ENCODE measurements at places on chromosomes 5 and 9. TPM values are rescaled to one million over a fixed set of nuclear protein-coding genes. Genes with fewer than 3 reads are reported as not detected.

- H3K27ac ChIP-seq = no peak overlapping the region
- no peaks in the 10 kb centered on the region for H3K27me3 ChIP-seq
- no peak overlapping the region for H3K4me3 ChIP-seq
- H3K36me3 ChIP-seq = no peaks in the 10 kb centered on the region
- H3K4me1 ChIP-seq = no peaks in the 10 kb centered on the region
These were observed 68.8 kb upstream of the SSBP2 start for GRCh38 chr5:81819556-81820317.

DNA sequence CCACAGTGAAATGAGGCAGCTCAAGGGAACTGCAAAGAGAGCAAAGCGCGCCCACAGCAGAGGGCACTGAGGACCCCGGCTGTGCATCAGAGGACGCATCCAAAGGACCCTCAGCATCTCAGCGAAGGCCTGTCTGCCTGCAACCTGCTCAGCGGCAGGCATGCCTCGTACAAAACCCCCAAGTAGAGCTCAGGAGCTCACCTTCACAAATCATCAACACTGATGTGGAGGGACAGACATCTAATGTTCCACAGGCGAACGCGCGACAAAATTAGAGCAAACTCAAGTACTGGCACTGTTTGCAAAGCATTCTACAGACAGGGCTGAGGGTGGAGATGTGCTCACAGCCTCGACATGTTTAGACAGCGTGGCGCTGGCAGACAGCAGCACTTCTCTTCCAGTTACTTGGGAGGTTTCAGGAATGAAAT lies 81.0 kb downstream of the DCP2 start:
- DNase-seq = no peak
- H3K27me3 ChIP-seq = no peaks in the 10 kb centered on the region
- no peak overlapping the region for H3K27ac ChIP-seq
- H3K4me3 ChIP-seq = no peak overlapping the region

Gene SLC36A2
- total RNA-seq = 0.47 TPM

Gene HSD17B4
- 66.1 TPM for total RNA-seq

Gene CBY3
- total RNA-seq = 6.4 TPM

Gene PAX5
- 1.9 TPM for total RNA-seq

DNA sequence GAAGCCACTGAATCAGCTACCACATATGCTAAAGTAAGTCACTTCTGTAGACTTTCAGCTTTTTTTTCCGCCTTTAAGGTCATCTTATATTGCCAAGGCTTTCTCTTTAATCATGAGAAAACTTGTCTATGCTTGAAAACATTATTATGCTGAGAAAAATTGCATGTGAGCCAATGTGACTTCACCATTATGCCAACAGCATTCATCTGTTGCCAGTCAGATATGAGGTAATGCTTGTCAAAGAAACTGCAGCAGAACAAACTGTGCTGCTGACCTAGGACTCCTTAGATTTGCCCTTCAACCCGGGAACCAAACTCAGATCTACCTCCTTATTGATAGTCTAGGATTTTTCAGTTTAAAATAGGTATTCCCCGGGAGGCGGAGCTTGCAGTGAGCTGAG lies 34.3 kb downstream of the SLC44A1 start:
- H3K27me3 ChIP-seq = no peaks in the 10 kb centered on the region
- no peak overlapping the region for H3K4me3 ChIP-seq
- H3K36me3 ChIP-seq = no peaks in the 10 kb centered on the region

- no peak for DNase-seq
- no peak overlapping the region for H3K27ac ChIP-seq
- H3K4me3 ChIP-seq = no peak overlapping the region
- H3K36me3 ChIP-seq = no peaks in the 10 kb centered on the region
- no peaks in the 10 kb centered on the region for H3K4me1 ChIP-seq
These were observed 48.5 kb downstream of the GDNF start for GRCh38 chr5:37791321-37791720.

DNA sequence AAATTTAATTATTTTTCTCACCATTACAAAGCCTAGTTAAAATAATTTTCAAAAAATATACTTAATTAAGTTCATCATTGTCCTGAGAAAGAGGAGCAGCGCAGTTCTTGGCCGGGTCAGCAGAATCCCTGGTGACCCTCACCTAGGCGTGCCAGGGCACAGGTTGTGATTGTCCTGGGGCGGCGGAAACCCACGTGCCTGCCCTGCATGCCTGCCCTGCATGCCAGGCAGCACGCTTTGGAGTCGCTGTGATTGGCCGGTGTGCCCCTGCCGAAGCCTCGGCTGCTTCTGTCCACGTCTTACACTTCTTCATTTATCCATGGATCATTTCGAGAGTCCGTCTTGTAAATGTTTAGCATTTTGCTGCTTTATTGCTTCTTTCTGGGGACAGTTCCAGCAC lies 25.6 kb downstream of the SLC12A2 start:
- no peaks in the 10 kb centered on the region for H3K36me3 ChIP-seq
- no peak overlapping the region for H3K4me3 ChIP-seq
- no peaks in the 10 kb centered on the region for H3K27me3 ChIP-seq
- no peaks in the 10 kb centered on the region for H3K4me1 ChIP-seq
- H3K27ac ChIP-seq = no peak overlapping the region
- no peak for DNase-seq

GRCh38 chr9:120161776-120162175 lies 418.2 kb downstream of the CDK5RAP2 start:
- DNase-seq = no peak
- H3K27me3 ChIP-seq = no peaks in the 10 kb centered on the region
- no peak overlapping the region for H3K4me3 ChIP-seq
- no peak overlapping the region for H3K27ac ChIP-seq

- no peak overlapping the region for H3K27ac ChIP-seq
- no peak for DNase-seq
- no peaks in the 10 kb centered on the region for H3K36me3 ChIP-seq
- H3K27me3 ChIP-seq = no peaks in the 10 kb centered on the region
- no peaks in the 10 kb centered on the region for H3K4me1 ChIP-seq
These were observed 205.5 kb downstream of the TMC1 start for GRCh38 chr9:72726947-72727346.

GRCh38 chr9:82410306-82410705 lies 421.7 kb downstream of the SPATA31D1 start:
- no peak for DNase-seq
- H3K36me3 ChIP-seq = no peaks in the 10 kb centered on the region
- H3K27ac ChIP-seq = no peak overlapping the region
- no peak overlapping the region for H3K4me3 ChIP-seq

Gene SYNPO
- total RNA-seq = 53.2 TPM

Gene SLC22A4
- 2.3 TPM for total RNA-seq

DNA sequence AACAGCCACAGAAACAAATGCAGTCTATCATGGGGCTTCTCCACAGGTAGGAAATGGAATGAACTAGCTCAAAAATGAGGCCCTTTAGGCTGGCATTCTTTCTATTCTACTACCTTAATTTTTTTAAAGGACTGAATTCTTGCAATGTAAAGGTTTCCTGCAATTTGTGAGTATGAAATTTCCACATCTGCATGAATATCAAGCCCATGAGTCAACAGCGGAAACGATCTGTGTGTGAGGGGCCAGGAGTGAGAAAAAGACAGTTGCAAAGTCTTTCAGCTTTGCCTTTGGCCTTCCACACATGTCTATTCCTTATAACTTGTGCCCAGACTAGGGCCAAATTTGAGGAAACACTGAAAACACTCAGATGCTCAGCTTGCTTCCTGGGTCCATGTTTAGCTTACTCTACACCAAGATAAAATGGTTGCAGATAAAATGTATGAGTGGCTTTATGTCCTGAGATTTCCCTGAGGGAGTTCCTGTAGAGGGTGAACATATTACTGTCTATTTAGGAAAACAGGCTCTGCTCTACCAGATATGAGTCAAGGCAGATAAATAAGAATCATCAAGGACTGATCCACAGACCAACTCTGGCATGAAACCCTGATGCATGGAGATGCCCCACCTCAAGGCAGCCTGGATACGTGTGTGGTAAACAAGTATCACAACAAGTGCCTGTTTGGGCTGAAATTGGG lies 46.5 kb downstream of the RETREG1 start:
- no peak for DNase-seq
- no peaks in the 10 kb centered on the region for H3K36me3 ChIP-seq
- no peaks in the 10 kb centered on the region for H3K4me1 ChIP-seq
- H3K4me3 ChIP-seq = no peak overlapping the region

Data from testis (tissue), 5 donors.